Activated naive CD4-positive, alpha-beta T cell treated with Interleukin-2 at 50 U/mL for 16 hours (primary cell): ENCODE measurements at places on chromosomes 5 and 9.

DNA sequence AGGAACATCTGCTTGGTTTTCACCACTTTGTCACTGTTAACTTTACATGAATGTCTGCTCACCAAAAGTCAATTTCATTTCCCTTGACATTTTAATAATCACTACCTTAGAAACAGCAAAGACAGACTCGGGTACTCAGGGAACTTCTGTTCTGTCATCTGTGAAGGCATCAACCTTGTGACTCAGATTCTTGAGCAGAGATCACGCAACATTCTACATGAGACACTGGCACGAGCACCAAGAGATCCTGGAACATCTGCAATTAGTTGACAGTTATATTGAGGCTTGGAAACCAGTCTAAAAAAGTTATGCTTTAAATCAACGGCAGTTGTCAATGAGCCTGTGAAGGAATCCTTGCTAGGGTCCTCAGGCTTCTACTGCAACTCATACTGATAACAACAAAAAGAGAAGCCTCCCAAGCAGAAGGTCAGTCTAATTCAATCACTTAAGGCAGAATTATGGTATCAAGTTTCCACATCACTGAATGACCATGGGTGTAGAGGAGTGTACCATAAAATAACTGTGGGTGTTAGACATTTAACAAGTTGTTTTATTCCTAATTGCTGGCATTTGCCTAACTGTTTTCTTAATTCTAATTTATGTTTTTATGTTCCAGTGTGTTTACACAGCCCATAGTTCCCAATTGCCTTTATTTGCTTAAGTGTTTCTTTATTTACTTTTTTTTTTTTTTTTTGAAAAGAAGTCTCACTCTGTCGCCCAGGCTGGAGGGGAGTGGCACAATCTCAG lies 3.3 kb upstream of the PBX3 start:
- DNase-seq = no peak

GRCh38 chr9:76390656-76391055 lies 3.6 kb downstream of the RFK start:
- DNase-seq = no peak

- peak; percentile 40 for DNase-seq
These were observed 2.8 kb downstream of the CD74 start for GRCh38 chr5:150409638-150410523.

DNA sequence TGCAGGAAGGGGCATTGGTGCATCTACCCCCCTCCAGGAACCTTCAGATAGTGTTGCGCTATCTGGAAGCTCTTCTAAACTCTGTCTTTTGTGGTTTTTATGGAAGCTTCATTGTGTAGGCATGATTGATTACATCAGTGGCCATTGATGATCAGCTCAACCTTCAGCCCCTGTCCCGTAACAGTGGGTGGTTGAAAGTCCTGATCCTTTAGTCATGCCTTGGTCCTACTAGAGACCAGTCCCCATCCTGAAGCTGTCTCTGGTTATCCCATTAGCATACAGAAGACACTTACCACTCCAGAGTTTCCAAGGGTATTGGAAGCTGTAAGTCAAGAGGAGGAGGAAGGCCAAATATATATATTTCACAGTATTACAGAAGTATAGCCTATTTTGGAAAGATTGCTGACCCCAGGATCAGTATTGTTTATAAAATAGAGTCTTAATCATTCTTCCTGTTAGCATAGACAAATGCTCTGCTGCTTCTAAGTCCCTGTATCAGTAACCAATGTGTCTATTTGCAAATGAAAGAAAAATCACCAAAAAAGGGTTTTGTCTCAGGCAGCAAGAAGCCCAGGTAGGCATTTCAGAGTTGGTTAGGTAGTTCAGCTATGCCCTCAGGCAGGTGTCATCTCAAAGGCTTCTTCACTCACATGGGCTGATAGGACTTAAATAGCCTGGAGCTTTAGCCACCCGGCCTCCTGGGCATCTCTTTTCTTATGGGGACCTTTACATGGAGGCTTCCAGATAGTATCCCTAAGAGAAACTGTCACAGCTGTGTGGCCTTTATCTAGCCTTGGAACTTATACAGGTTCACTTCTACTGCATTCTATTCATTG lies 41.6 kb downstream of the SPIN1 start:
- DNase-seq = no peak

DNA sequence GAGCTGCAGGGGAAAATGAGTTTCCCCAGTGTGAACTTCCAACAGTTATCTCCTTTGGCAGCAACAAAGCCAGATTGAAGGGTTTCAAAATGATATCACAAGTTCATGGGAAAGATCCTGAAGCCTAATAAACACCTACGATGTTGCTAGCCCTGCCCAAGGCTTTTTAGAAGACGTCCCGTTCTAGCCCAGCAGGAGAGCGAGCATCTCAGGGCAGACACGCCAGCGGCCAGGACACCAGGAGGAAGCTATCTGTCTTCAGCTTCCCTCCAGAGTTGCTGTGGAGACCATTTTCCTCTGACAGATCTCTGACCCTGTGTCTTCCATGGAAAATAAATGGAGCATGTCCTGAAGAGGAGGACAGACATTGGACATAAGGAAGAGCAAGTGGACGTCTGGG lies 98.4 kb downstream of the FBXO38 start:
- DNase-seq = no peak

DNA sequence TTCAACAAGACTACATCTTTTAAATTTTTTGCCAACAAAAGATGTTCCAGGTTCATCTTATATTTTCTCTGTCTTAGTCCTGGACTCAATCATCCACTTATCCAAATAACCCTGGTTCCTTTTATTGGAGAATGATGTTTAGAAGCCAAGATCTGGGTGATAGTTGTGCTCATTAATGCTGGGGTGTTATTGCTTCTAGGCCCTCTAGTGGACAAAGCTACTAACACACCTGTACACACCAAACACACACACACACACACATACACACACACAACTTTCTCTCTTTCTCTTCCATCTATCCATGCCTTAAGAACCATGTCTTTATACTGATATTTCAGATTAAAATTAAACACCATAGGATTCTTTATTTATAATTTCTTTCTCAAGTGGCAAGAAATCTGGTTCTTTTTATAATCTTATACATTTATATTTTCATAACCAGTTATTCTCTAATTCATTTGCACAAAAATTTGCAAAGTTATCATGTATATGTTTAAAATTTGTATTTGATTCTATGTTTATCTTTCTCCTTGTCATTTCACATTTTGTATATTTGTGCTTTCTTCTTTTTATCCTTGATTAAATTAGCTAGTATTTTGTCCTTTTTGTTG lies 179.1 kb upstream of the SMIM23 start:
- DNase-seq = no peak

- no peak for DNase-seq
These were observed 405.4 kb downstream of the DMAC1 start for GRCh38 chr9:7394002-7394774.

GRCh38 chr5:61228229-61228628 lies 66.0 kb upstream of the SMIM15 start:
- DNase-seq = no peak

- peak; percentile 87 for DNase-seq
These were observed 80.2 kb upstream of the IER5L start for GRCh38 chr9:129258124-129258822.

DNA sequence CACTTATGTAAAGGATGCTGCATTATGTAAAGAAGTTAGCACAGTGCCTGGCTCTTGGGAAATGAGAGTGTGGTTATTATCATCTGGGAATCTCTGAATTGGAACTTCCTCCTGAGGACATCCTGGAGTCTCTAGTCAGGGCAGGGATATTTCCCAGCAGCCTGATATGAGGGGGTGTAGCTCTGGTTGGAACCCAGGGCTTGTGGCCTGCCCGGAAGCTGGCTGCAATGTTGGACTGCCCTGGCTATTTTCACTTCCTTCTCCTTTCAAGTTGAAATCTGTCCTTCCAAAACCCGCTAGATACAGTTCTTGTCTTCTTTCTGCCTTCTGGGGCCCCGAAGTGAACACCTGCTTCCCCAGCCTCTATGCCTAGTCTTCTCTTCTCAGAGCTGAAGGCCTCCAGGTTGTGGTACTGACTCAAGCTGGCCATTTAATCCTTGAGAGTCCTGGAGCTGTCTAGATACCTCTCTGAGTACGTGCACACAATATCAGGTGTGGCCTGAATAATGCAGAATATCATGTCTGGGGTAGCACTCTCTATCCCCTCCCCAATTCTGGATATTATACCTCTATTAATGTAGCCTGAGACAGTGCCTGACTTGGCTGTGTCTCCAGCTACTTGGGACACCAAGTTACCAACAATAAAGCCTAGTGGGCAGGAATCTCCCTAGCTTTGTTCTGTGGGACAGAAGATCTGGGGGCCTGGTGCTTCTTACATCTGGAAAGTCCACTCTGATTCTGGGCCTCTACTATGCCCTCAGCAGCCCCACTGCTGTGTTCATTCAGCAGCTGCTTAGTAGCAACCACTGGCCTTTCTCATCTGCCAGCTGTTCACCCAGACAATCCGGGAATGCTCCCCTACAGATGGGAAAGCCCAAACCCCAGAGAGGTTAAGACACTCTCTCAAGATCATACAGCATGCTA lies 45.0 kb downstream of the SLC6A7 start:
- no peak for DNase-seq

DNA sequence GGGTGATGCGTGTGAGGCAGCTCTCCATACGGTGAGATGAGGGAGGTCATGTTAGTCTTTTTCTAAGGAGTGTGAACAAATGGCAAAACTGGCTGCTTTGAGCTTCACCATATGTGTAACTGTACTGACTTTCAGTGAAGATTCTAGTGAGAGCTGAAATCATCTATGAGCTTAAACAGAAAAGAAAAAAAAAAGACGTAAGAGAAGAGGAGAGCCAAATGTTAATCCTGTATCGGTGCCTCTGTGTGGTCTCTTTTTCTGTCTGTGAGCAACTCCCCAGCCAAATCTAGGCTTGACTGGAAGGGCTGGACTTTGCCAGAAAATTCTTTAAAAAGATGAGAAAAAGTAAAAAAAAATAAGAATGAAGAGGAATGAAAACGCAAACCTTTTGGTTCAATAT lies 209.7 kb upstream of the TUT7 start:
- DNase-seq = no peak

DNA sequence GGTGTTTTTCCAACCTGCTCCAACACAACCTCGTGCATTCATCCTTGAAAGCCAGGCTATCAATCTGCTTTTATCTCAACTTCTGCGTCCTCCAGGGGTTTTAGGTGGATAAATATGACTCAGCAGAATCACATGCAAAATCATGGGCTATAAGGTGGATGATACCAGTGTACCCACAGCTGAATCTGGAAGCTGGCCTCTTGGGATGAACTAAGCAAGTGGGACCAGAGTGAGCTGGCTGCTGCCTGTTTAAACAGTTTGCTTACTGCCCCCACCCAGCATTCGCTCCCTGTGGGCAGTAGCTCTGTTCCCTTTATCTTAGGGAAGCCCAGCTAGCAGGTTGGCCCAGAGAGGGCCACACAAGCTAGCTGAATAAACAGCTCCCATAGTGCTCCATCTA lies 194.0 kb downstream of the CRB2 start:
- no peak for DNase-seq

DNA sequence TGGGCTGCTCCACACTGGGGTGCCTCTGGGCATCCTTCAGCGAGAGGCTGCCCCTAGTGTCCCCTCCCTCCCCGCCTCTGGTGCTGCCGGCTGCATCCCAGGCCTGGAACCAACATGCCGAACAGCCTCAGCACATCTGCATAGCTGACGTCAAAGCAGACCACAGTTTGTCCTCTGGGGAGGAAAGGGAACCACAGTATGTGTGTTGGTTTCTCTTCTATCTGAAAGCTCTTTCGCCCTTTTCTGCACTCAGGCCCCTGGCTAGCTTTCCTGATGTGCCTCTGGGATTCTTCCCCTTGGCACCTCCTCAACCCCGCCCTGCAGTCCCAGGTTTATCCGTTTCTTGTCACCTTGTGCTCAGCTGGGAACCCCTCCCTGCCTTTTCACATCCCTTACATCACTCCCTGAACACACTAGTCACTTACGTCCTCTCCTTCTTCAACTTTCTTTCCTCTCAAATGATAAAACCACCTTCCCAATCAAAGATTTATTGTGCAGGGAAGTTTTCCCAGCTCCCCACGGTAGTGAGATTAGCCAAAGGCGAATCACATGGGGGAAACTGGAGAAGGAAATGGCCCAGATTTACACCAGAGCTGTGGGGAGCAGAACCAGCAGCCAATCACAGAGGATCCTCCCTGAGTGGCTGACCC lies 35.5 kb upstream of the B4GALT1 start:
- DNase-seq = peak; percentile 8

GRCh38 chr5:137309290-137309689 lies 189.8 kb downstream of the SPOCK1 start:
- no peak for DNase-seq

DNA sequence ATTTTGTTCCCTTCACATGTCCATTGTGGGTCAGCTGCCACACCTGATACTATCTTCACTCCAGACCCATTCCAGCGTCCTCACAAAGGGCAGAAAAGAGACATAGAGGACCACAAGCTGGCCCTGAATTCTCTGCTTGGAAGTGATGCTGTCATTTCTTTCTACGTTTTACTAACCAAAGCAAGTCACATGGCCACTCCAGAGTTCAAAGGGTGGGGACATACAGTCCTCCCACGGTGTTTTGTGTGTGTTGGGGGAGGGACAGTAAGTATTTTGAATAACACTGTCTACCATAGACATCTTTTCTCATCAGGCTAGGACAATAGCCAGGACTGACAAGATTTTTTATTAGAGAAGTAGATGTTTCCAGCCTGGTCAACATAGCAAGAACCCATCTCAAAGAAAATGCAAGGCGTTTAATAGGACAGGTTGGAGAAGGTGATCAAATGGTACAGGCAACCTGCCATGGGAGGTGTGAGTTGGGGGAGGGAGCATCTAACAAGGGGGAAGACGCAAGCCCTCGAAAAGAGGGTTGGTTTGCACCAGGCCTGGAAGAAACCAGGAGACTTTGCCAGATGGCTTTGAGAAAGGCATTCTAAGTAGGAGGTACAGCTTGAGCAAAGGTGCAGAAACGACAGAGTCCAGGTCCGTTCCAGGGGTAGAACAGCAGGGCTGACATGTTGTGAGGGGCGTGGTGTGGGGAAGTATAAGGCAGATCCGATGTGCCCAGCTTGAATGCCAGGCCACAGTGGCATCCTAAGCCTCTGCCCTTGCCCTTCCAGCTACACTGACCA lies 11.3 kb upstream of the GLIPR2 start:
- DNase-seq = no peak

DNA sequence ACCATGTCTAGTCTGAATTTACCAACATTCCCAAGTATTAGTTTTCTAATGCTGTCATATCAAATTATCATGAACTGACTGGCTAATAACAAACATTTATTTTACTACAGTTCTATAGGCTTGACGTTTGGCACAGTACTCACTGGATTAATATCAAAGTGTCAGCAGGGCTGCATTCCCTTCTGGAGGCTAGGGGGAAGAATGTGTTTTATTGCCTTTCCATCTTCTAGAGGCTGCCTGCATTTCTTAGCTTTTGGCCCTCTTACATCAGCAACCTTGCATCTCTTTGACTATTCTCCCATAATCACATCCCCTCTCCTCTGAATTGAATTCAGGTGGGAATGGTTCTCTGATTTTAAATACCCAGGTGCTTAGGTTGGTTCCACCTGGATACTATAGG lies 84.7 kb downstream of the EDIL3 start:
- DNase-seq = no peak

- no peak for DNase-seq
These were observed 88.3 kb downstream of the NSUN2 start for GRCh38 chr5:6544561-6544935.

GRCh38 chr5:24512423-24512822 lies 132.4 kb downstream of the CDH10 start:
- DNase-seq = no peak
